AG09309 (cell line): ENCODE measurements at places on chromosomes 3 and 15.

GRCh38 chr3:192920411-192920810, 2.8 kb upstream of the MB21D2 start:
- DNase-seq = no peak

- no peak for DNase-seq
These were observed 49.8 kb upstream of the ARL8B start for GRCh38 chr3:5072100-5072816.

DNA sequence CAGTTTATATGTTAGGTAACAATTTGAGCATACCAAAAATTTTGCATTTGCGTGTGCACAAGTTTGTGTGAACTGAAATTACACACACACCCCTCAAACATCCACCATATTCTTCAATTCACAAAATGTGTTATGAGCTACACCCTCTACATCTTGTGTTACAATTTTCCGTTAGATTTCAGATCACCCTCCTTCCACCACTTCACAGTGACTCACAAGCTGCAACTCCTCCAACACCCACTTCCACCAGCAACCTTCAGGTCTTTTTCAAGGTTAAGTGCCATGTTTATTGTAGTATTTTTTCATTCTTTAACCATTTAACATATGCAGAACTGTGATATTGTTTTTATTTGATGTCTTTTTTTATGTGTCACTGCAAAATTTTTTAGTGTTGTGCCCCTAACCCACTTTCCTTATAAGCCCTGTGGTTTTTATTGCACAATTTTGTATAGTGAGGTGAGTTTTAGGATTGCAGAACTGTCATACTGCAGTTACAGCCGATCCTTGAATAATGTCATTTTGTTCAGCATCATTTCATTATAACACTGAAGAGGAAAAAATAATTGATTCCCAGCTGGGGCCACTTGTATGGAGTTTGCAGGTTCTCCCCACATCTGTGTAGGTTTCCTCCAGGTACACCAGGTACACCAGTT, 148.9 kb downstream of the PLCL2 start:
- no peak for DNase-seq

DNA sequence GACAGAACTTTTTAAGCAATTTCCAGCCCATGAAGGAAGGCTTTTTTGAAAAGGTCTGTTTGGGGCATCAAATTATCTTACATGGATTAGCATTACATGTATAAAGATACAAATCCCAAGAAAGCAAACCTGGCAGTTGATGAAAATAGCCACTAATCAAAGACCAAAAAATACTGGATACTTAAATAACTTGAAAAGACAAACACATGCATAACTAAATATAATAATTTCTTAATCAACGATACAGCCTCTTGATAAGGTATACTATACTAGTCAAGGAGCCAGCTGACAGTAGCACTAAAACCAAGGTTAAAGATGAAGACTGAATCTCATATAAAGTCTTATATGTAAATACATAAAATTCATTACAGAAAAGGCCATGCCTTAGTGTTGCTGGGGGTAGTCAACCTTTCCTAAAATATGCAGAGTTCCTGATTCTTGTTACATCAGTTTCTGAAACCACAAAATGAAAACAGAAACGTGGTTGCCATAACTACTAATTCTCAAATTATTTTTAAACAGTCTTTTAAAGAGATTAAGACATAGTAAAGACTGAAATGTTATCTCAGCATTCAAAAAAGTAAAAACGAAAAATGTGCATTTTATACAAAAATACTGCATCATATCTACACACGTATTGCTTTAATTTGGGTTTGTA, 2.0 kb downstream of the ANKRD28 start:
- DNase-seq = no peak

DNA sequence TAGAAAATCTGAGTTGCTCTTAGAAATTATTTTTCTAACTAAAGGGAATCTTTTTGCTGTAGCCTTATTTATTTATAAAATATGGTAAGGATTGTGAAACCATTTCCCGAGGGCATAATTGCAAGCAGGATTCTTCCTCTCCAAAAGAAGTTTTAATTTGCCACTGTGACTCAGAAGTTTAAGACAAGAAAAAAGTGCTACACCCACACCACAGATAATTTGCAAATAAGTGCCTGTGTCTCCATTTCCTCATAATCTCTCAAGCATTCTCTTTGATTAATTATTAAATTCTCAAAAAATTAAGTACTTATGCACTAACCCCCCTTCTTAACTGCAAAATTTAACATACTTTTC, 43.6 kb downstream of the RASA2 start:
- peak; percentile 61 for DNase-seq
